ENCODE measurements at places on chromosomes 1 and 21.
A peak's percentile ranks its signal among the peaks of the same experiment; 100 is the strongest.

DNA sequence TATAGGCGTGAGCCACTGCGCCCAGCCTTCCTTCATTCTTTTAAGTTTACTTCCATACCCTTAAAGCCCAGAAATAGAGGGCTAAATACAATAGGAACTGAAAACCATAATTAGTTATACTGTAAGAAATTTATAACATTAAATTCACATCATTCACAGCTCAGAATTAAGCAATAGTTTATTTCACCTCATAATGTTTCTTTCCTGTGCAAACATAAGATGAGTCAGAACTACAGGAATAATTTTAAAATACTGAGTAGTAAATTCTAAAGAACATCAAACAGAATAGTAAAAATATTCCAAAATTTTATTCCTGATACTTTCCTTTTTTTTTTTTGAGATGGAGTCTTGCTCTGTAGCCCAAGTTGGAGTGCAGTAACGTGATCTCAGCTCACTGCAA, 24.1 kb downstream of the POGZ start:
- DNase-seq = no peak

- DNase-seq = no peak
Observed at GRCh38 chr1:2635361-2636010, 2.7 kb upstream of the MMEL1 start.

- no peak for DNase-seq
Observed at GRCh38 chr1:94105957-94106529, 14.9 kb downstream of the ABCA4 start.

GRCh38 chr1:46607345-46608130, 3.5 kb upstream of the MKNK1 start:
- no peak for DNase-seq

GRCh38 chr21:46393451-46393940, 65.2 kb upstream of the DIP2A start:
- DNase-seq = no peak

- DNase-seq = no peak
Observed at GRCh38 chr1:164660412-164660772, 101.4 kb downstream of the PBX1 start.

- no peak for DNase-seq
Observed at GRCh38 chr21:26550326-26550725, 22.8 kb downstream of the CYYR1 start.

GRCh38 chr1:87684713-87685205, 356.1 kb downstream of the LMO4 start:
- peak; percentile 48 for DNase-seq

- no peak for DNase-seq
Observed at GRCh38 chr21:45354970-45355369, 50.0 kb upstream of the COL18A1 start.

DNA sequence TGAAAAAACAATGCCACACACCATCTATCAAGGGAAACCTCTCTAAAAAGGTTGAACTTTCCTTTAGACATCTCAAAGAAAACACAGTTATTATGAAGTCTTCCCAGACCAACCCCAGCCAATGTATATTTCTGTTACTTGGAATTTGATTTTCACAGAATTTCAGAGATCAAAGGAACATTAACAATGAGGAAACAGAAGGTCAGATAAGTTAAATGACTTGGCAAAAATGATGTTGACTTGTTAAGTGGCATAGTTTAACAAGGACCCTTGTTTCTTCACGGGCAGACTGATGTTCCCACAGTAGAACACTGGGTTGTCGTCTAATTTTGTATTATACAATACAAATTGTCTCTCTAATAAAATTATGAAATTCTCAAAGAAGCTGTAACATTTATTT, 29.0 kb downstream of the NME7 start:
- no peak for DNase-seq

DNA sequence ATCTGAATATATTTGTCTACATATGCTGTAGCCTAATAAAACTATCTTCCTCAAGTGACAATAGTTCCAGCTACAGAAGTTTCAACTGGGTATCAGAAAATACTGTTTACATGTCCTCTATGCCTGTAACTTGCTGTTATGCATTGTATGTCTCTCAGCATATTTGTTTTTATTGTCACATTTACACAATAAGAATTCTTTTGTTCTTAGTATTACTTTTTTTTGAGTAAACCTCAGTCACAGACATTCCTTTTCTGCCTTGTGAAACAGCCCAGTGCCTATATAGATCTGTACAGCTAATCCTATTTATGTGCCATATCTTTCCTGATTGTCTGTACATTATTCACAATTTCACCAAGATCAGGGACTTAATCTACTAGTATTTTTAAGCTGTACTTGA, 565.2 kb downstream of the NEGR1 start:
- no peak for DNase-seq

DNA sequence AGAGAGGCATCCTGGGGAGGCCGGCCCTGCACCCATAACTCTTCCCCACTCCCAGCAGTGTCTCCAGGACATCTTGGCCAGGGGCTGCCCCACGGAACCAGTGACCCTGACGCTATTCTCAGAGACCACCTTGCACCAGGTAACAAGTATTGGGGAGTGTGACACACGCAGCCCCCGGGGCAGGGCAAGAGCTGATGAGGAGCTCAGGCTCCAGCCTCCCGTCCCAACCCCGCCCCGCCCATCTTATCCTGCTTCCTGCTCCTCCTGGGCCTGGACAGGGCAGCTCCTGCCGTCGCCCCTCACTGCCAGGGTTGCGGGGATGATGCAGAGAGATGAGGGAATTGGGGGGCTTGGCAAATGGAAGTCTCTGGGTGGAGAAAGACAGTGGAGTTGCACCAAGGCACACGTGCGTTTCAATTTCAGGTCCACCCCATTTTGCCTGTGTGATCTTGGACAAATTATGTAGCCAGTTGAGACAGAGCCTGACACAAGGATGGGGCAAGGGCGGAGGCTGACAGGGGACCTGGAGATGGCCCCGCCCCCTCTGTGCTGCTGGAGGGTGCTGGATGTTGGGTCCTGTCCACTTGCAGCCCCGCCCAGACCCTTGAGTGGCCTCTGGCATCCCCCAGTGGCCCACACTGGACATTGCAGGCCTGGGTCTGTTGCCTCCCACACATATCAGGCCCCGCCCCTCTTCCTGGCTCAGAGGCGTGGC, 10.7 kb downstream of the CLCNKA start:
- peak; percentile 96 for DNase-seq
